Spinal cord (tissue), 10 donors: ENCODE measurements at places on chromosomes 5 and 9. TPM values are rescaled to one million over a fixed set of nuclear protein-coding genes. Genes with fewer than 3 reads are reported as not detected.

The PHF24 gene
- 7.7 TPM for total RNA-seq

The SLC45A2 gene
- 0.39 TPM for total RNA-seq

The OR1Q1 gene
- not detected for total RNA-seq

The TMEM232 gene
- total RNA-seq = 21.1 TPM

The AK8 gene
- 5.3 TPM for total RNA-seq

The TXNDC8 gene
- not detected for total RNA-seq

The IL17B gene
- 4.0 TPM for total RNA-seq

The SV2C gene
- total RNA-seq = 66.7 TPM
